ENCODE measurements at places on chromosomes 7 and 10.

DNA sequence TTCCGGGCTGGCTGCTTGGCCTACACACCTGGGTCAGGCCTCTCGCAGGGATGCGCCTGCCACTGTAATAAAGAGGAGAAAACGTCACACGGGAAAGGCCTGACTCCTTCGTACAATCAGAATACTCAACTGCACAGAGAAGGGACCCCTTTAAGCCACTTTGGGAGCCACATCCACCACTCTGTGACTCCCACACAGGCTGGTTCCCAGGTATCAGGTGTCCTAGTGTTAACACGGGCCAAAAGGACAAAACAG is 5.8 kb upstream of the ZNF736 start:
- no peak for DNase-seq

- DNase-seq, result no peak
Observed at GRCh38 chr7:16847381-16847860, 34.4 kb downstream of the AGR3 start.

DNA sequence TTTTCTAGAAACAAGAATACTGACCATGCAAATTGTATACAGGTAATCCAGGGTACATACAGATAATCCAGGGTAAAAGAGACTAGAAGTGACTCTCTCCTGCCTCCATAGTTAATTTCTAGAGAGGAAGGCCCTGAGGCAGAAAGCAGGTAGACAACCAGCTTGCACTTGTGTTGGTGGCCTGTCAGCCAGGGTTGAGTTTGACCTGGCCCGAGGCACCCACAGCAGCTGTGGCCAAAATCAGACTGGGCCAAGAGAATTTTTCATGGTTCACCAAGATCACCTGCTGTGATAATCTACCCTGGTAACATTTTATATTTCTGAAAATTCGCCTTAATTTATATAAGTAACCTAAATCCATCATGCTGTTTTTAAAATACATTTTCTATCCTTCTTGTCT is 386.5 kb upstream of the ETV1 start:
- DNase-seq, result no peak

- no peak for DNase-seq
Observed at GRCh38 chr7:50281680-50282445, 22.7 kb upstream of the IKZF1 start.

DNA sequence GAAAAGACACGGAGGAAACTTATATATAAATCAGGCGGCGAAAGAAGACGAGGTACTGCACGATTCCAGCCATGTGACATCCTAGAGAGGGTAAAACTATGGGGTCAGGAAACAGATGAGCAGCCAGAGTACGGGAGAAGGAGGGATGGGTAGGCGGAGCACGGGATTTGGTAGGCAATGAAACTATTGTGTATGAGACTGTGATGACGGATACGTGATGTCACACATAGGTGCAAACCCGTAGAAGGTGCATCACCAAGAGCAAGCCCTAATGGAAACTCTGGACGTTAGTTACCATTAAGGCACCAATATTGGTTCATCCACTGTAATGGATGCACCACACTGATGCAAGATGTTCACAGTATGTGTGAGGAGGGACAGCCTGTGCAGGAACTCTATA is 93.8 kb upstream of the MGMT start:
- no peak for DNase-seq

DNA sequence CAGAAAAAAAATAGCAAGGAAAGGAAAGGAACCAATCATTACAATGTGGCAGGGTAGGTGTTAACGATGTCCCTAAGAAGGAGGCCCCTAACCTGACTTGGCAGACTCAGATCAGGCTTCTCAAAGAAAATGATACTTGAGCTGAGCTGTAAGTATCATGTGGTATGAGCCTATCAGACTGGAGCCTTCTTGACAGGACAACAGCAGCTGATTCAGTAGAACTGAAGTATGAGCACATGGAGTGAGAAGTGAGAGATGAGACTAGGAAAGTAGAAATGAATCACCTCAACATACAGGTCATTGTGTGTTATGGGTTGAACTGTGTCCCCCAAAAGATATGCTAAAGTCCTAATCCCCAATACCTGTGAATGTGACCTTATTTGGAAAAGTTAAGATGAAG is 66.3 kb downstream of the MTERF1 start:
- no peak for DNase-seq

DNA sequence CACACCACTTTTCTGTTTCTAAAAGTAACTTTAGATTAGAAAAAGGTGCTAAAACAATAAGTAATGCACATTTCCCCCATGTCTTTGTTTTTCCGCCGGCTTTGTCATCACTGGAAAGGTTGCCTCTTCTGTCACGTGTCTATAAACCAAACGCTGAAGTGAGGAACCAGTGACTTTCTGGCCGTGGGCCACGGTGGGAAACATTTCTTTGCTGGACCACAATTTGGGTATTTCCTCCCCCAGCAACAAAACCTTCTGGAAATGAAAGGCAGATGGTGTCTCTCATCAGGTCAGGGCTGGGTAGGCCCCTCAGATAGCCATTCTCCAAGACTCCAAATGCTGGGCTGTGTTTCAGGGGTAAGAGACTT is 174.5 kb downstream of the SH3PXD2A start:
- DNase-seq, result no peak

DNA sequence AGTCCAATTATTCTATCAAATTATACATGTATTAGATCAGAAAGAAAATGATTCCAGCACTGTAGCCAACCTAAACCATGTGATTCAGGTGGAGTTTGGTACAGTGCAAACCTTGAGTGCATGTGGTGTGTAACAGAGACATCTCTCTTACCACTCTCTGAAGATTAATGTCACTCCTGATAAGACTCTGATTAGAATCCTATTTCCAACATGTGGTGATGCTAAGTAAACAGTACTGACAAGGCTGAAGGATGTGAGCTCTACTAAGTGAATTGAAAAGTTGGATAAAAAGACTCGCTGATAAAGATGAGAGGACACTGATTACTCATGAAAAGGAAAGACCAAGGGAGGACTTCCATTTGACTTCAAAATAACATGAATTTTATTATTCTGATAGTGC is 232.0 kb downstream of the SDK1 start:
- DNase-seq, result no peak

DNA sequence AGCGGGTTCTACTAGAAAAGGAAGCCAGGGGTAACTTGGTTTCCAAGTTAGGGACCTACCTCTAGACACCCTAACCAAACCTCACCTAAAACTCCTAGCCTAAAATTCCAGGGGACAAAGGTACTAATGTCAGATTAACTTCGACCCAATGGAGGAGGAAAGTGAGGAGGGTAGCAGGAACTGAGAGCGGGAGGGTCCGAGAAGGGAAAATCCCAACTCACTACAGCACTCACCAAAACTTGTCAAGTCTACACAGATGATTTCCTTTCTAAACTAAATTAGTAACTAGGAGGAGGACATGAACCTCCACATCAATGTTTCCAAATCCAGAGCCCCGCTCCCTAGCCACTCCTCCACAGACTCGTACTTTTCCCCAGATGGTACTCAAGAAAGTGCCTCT is 22.6 kb downstream of the CHCHD3 start:
- DNase-seq, result no peak

GRCh38 chr7:26441002-26441521 is 149.4 kb downstream of the SNX10 start:
- no peak for DNase-seq

- DNase-seq, result no peak
Observed at GRCh38 chr10:3757638-3758490, 27.1 kb downstream of the KLF6 start.

DNA sequence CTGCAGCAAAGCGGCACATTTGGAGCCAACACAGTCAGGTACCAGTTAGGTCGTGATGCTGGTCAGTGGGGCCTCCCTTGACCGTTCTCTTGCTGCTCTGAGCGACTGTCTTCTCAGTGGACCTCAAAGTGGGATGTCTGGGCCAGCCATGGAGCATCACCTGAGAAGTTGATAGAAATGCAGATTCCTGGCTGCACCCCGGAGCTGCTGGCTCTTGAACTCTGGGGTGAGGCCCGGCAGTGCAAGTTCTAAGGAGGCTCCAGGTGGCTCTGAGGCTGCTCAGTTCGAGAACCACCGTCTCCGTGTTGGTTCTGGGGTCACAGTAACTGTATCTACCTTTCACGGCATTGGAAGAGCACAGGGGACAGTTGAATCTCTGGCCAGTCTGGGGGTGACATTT is 147.5 kb downstream of the WDR37 start:
- no peak for DNase-seq

GRCh38 chr7:67523713-67524112 is 527.1 kb downstream of the TYW1 start:
- DNase-seq, result no peak

DNA sequence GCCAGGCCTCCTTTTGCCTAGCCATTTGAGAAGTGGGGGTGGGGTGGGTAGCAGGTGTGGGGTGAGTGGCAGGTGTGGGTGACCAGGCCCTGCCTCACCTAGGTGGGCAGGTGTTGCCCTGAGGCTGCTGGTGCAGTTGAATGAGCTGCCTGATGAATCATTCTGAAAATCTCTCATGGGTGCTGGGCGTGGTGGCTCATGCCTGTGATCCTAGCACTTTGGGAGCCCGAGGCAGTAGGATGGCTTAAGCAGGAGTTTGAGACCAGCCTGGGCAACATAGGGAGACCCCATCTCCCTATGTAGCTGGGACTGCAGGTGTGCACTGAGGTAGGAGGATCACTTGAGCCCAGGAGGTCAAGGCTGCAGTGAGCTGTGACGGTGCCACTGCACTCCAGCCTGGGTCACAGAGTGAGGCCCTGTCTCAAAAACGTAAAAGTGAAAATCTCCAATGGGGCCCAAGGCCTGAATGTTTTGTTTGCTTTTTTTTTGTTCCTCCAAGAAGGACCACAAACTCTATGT is 17.7 kb downstream of the TSPAN14 start:
- DNase-seq, result no peak

DNA sequence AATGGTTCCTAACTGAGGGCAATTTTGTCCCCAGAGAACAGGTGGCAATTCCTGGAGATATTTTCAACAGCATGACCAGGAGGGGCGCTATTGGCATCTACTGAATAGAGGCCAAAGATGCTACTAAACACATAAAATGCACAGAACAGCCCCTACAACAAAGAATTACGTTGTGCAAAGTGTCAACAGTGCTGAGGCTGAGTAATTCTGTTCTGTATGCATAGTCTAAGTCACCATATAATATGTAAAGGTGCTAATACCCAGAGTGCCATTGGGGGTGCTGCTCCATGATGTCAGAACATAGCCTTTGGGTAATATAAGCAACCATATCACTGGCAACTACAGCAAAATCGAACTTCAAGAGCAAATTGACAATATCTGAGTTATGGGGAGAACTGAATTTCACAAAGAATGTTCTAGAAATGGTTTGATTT is 213.3 kb upstream of the PHYHIPL start:
- no peak for DNase-seq

GRCh38 chr7:127089146-127089545 is 163.6 kb downstream of the GRM8 start:
- no peak for DNase-seq

DNA sequence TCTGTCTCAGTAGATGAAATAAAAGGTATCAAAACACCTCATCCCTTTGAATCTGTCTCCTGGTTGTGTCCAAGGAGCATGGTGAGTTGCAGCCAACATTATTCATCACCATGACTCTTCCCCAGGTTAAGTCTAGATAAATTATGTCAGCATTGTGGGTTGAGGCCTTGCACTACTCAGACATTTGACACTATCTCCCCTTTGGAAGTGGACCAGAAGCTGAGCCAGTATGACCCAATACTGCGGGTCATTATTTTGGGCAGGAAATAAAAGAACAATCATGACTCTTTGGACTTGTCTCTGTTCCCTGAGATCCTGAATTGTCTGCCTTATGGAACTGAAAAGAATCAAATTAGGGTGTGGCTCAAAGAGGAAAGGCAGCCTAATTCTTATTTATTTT is 168.2 kb upstream of the FAM171A1 start:
- DNase-seq, result no peak

- no peak for DNase-seq
Observed at GRCh38 chr7:27186668-27187474, 1.8 kb upstream of the HOXA11 start.

All from Jurkat, Clone E6-1 (cell line).